ENCODE measurements at places on chromosomes 16 and 17.

DNA sequence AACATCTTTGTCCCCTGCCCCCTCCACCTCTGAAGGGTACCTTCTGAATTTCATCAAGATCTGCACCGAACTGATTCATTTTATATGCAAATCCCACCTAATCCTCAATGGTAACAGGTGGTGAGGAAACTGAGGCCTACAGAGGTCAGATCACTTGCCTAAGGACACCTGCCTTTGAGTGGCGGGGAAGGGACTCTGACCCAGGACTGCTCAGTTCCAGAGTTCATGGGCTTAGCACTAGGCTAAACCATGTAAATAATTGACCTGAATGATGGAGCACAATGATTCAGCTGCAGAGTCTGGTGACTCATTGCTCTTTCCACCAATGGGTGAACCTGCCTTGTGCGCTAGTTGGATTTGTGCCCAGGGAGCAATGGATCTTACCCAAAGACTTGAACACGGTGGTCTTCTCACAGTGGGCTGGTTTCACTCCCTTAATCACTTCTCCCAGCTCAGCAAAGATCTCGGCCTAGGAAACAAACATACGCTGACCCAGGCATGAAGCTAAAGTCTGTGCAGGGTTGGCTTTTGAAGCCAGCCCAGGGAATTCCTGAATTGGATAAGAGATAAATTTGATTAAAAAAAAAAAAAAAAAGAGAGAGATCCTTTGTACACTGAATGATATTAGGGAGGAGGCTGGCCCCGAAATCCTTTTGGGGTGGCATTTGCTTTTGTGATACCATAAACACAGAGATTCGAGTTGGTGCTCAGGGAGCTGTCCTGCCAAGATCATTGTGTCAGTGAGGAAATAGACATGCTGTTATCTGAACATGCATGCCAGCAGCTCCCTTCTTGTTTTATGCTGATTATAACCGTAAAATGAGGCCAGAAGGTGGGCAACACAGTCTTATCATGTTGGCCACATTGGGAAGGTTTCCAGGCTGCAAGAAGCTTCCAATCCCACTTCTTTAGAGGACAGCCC lies 17.0 kb downstream of the CRYM start:
- DNase-seq, result no peak

GRCh38 chr16:83501481-83501880 lies 306.3 kb upstream of the HSBP1 start:
- DNase-seq, result no peak

- no peak for DNase-seq
Observed at GRCh38 chr17:75876190-75876937, 2.0 kb downstream of the TRIM47 start.

GRCh38 chr17:36529121-36529520 lies 5.5 kb downstream of the MYO19 start:
- DNase-seq, result no peak

DNA sequence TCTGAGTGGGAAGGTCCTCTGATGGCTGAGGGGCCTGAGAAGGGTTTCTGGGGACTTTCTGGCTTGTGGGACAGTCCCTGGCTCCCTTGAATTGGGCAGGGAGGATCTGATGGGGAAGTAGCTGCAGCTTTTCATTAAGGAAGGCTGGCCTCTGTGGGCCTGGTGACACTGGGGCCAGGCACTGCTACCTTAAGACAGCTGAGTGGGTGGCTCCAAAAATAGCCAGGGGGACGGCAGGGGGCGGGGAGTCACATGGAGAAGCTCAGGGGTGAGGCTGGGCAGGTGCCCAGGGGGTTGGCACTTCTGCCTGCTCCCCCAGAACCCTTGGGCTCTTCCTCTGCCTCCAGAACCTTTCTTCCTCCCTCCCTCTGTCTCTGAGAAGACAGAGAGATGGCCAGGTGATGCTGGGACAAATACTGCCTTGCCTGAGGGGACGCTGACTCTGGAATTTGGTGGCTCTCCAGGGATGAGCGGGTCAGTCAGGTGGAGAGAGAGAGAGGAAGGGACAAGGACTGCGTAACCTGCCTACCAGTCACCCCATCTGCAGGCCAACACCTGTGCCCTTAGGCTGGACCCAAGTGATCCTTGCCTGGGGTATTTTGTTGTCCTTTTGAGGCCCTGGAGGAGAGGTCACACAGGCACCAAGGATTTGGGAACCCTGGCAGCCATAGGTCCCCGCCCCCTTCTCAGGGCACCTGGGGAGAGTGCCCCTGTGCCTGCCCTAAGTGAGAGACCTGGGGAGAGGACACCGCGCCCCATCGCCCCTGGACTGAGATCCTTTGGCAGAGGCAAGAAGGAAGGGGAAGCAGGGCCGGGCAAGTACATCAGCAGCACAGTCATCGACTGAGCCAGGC lies 1.7 kb upstream of the SGCA start:
- no peak for DNase-seq

GRCh38 chr16:8855972-8856371 lies 12.8 kb downstream of the CARHSP1 start:
- DNase-seq, result no peak

GRCh38 chr17:68497885-68498319 lies 14.3 kb upstream of the PRKAR1A start:
- no peak for DNase-seq

- DNase-seq, result no peak
Observed at GRCh38 chr16:15690296-15690695, 40.3 kb downstream of the NDE1 start.

GRCh38 chr16:79869304-79870015 lies 268.9 kb upstream of the MAF start:
- no peak for DNase-seq

DNA sequence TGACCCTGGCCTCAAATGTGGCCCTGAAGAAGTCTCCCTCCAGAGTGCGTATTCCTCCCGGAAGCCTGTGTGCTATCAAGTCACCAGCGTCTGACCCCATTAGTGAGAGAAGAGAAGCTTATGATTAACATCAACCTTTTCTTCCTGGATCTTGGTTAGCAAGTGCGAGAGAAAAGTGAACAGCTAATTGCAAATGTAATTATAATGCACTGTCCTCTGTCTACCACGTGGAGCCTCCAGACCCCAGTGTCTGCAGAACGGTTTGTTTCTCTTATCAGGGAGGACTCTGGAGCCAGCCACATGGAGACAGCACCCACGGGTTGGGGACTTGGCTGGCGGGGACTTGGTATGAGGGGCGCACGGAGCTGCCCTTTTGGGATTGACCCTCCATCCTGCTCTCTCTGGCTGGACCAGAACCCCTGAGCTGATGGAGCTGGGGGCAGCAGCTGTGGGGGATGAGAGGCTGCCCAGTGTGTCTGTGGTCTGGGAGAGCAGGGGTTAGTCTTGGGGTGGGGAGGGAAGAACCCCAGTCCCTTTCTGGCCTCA lies 5.7 kb upstream of the TAC4 start:
- no peak for DNase-seq

GRCh38 chr17:7807206-7807605 lies 26.8 kb upstream of the KDM6B start:
- no peak for DNase-seq

DNA sequence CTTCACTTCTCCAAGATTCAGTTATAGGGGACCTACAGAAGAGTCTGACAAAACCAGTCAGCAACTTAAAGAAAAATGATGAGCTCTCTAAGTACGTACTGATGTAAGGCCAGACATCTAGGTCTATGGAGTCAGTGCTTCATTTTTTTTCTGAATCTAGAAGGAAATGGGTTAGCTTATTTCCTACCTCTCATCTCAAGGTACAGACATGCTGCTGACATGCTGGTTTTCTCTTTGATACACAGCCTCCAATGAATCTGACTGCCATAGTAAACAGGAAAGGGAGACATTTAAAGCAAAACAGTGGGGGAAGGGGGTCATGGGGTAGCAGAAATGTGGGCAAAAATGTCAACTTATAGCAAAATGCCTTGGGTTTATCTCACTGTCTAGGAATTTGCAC lies 16.4 kb downstream of the CDR2 start:
- DNase-seq, result no peak

DNA sequence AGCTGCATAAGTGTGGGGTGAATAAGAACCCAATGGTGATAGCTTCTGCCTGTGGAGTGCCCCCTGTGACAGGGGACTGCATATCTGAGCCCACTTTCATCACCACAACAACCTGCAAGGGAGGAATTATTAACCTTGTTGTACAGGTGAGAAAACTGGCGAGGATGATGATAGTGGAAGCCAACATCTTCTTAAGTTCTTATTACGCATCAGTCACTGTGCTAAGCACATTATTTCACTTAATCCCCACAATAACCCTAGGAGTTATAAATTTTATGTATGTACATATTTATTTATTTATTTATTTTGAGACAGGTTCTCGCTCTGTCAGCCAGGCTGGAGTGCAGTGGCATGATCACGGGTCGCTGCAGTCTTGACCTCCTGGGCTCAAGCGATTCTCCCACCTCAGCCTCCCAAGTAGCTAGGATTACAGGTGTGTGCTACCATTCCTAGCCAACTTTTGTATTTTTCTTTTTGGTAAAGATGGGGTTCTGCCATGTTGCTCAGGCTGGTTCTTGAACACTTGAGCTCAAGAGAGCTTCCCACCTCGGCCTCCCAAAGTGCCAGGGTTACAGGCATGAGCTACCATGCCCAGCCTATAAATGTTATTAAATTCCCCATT lies 7.6 kb downstream of the PDILT start:
- DNase-seq, result no peak

DNA sequence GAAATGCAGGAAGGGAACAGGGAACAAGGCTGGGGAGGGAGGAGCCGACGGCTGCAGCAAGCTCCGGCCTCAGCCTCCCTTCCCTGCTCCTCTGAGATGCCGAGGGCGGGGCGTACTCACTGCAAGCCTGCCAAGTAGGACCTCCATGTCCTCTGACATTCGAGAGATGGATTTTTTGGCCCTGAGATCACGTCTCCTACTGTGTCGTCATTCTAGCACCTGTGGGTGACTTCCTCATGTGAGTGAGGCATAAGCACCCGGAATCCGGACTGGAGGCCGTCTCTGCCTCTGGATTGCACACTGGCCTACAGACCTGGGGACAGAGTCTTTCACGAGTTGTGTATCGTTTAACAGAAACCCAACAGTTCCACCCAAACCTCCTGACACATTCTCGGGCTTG lies 14.5 kb downstream of the MRM3 start:
- no peak for DNase-seq

DNA sequence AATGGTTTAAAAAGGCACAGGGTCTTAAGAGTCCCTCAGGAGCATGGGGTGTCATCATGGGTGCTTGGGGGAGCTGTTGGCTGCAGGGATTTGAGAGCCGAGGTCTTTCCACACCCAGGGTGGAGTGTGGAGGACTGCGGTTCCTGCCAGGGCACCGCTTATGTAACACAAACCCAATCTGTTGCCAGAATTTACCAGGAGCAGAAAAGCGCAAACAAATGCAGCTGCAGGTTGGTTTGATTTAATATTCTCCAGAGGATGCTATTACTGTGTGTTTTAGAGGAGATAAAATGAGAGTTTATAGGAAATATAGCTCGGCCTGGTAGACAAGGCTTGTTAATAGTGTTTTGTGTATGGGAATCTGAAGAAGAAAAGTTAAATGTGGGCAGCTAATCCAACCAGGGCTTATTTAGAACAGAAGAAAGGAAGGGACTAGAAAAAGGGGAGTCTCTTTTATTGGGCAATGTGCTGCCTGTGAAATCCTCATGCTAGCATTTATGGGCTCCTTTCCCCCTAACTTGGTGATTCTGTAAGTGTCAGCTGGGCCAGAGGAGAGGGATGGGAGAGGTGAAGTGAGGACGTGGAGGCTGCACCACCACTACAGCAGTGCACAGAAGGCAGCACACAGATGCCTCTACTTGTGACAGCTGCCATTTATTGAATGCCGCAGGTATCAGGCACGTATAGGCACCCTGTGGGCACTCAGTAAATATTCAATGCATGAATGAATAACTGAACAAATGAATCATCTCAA lies 174.7 kb downstream of the KATNIP start:
- no peak for DNase-seq

DNA sequence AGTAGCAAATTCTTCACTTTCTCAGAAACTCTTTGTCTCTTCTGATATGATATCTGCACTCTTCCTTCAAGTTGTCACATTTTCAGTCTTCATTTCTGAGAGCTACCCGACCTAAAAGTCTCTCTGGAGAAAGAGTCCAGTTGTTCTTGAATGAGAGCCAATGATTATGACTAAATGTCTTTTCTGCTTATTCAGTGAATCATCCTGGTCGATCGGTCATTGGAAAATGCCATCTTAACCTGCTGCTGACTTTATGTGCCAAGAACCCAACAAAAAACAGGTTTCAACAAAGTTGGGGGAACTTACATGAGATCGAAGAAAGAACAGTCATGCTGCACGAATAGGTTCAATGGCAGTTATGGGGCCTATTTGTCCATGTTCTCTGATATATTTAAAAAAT lies 15.9 kb downstream of the SOX9 start:
- no peak for DNase-seq

DNA sequence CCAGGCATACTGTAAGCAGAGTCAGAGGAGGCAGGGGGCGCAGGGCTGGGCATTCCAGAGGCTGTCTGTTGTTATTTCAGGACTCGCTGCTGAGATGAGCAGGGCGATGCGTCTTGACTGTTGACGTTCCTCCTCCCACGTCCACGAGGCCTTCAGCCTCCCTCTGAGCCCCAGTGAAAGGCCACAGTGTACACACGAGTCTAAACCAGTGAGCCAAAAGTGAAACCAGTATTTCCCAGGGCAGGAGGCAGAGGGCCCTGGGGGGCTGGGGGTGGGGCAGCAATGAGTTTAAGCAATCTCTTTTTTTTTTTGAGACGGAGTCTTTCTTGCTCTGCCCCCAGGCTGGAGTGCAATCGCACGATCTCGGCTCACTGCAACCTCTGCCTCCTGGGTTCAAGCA lies 21.5 kb downstream of the SMTNL2 start:
- DNase-seq, result no peak

GRCh38 chr16:47780213-47780875 lies 319.2 kb downstream of the PHKB start:
- no peak for DNase-seq
